CD4-positive, alpha-beta memory T cell (primary cell): ENCODE measurements at places on chromosomes 3 and 15. TPM values are rescaled to one million over a fixed set of nuclear protein-coding genes. Genes with fewer than 3 reads are reported as not detected.

DNA sequence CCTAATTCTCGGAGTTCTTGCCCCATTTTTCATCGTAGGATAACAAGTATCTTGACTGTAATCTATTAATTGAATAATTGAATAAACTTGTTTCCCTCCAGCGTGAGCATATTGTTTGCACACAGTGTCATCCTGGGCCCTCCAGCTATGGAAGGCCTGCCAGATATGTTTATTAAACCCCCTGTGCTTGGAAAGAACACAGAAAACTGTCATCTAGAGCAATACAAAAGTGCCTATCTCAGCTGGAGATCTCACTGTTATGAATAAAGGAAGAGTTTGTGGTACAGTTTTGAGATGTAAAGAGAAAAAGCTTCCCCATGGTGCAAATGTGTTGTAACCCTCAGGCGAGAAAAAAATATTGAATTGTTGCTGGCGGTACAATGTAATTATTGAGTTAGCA, 405.9 kb downstream of the SOX2 start:
- DNase-seq: no peak

DNA sequence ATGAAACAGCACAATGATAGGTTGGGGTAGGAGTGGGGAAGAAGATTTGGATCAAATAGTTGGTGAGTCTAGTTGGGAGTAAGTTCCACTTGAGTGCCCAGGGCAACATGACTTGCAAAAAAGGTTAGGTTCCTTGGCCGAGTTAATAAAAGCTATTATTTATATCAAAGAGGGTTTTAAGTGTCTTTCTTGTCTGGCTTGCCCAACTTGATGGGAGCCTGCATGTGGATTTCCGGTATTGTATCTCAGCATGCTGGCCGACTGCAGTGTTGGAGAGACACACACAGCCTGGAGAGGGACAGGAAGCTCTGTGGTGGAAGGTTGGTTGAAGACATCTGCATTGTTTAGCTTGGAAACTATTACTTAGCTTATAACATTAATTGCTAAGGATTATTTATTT, 449.5 kb upstream of the TBL1XR1 start:
- peak; percentile 34 for DNase-seq

- DNase-seq: no peak
Observed at GRCh38 chr15:60297047-60297446, 100.7 kb downstream of the ANXA2 start.

DNA sequence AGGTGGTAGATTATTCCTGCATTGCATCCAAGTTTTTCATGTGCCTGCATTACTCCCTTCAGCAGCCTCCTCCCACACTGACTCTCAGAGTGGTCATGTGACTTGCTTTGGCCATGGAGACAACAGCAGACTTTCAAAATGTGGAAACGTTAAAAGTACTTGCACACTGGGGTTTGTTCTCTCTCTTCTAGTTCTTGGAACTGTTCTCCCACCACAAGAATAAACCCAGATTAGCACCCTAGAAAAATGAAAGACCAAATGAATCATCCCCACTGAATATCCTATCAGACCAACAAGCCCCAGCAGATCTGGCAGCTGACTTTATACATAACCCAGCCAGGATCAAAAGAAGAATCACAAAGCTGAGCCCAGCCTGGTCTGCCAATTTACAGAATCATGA, 398.5 kb downstream of the VPS13C start:
- no peak for DNase-seq

DNA sequence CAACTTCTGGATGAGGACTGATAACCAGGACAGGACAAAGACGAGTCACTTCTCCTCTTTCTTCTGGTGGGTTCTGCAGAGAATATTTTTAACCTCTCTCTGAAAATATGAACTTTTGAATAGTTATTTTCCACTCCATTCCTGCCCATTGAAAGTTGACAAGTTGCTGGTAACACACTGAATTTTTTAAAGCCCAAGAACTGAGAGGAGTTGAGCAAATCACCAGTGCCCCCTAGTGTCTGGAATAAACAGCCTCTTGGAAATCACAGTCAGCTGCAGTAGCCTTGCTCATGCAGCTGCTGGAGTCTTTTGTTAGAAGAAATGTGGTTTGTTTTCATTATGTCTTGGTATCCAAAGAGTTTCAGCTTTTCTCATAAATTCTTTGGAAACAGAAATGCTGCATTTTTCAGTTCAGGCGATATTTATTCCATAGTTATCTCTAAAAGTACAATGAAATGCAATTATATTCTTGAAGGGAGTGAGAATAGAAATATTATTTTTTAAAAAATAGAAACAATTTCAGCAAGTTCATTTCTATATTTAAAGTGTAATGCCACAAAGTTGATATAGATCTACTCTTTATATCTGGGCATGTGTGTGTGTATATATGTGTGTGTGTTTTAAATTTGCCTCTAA, 741.0 kb upstream of the CBLB start:
- peak; percentile 67 for DNase-seq

DNA sequence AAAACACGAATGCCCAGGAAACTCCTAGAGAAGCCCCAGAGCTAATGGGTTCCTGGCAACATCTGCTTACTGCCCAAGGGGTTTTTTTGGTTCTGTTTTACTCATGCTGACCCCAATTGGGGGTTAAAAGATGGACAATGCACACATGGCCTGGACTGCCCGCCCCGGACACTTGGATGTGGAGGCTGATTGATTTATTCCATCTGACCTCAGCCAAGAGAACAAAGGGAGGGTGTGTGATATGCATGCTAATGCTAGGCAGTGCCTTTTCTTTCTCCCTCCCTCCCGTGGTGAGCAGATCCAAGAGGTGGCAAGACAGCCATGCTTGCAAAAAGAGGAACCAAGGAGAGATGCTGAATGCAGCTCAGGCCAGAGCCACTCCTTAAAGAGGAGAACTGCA, 3.3 kb upstream of the LRTM1 start:
- DNase-seq: no peak

GRCh38 chr3:134029256-134029733, 430 bp downstream of the SLCO2A1 start:
- no peak for DNase-seq

GRCh38 chr3:10512687-10513086, 7.3 kb upstream of the ATP2B2 start:
- DNase-seq: no peak

DNA sequence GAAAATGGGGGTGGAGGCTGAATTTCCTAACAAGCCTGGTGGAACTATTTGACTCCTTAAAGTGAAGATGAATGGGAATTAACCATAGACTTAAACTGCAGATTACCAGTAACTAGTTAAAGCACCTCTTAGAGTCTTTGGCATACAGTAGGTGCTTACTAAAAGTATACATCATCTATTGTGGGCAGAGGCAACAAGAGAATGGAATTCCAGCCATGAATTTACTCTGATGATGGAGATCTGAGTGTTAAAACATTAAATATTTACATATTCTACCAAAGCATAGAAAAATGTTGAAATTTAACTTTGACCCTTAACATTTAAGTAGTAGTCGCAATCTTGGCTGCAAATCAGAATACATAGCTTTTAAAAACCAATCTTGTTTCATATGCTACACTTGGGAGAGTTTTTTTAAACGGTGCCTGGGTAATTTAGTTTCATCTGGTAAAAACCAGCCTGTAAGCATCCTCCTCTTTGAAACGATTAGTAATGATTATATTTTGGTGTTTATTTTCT, 5.2 kb downstream of the UBA5 start:
- no peak for DNase-seq

DNA sequence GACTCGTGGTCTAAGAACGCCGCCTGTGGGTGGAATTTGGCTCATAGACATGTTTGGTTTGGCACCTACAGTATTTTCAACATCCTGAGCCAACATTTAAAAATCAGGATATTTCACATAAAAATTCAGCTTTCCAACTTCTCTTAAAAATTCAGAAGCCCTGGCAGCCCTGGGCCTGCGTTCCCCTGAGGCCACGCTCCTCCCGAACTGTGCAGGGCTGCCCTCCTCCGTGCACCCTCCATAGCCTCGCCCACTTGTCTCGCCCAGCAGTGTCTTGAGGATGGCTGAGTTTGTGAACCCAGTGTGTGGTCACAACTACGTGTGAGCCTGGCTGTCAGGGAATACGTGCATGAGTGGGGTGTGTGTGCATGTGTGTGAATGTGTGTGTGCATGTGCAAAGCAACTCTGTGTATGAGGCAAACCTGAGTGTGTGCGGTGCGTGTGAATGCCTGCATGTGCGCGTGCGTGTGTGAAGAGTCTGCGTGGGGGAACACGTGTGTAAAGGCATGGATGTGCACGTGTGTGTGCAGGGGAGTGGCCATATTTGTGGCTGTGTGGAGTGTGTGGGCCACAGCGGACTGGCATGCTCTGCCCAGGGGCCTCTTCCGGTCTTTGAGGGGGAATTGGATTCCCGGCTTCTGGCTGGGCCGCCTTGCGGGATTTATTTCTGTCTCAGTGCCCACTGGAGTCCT, 30.9 kb downstream of the PTH1R start:
- DNase-seq: no peak

DNA sequence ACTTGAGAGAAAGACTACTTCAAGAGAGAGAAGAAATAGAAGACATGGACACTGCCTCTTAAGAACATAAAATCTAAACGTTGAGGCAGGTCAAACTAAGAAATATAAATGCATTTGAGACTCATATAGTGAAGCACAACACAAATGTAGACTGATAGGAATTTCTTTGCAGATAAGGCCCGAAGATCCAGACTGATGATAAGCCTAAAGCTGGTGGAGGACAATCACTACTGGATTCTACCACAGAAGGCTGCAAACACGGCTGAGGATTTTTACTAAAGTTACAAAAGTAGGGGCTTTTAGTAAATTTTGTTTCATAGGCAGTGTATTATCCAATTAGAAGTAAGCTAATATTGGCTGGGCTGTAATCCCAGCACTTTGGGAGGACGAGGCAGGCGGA, 278.3 kb downstream of the RAP2B start:
- DNase-seq: no peak

IL17RE gene
- total RNA-seq: 2.4 TPM

IFT57 gene
- total RNA-seq: 24.1 TPM

GOLGA8H gene
- not detected for total RNA-seq

SLC38A3 gene
- not detected for total RNA-seq

CAMK2N2 gene
- 0.25 TPM for total RNA-seq

CD200 gene
- 1.8 TPM for total RNA-seq
